Smooth muscle cell of trachea (primary cell): ENCODE measurements at places on chromosomes 1 and 21. TPM values are rescaled to one million over a fixed set of nuclear protein-coding genes. Genes with fewer than 3 reads are reported as not detected.

Gene ATP6V0B
- 55.9 and 56.7 TPM in 2 replicates for total RNA-seq

Gene SYPL2
- total RNA-seq = 0.29 and 1.2 TPM in 2 replicates

Gene NUP210L
- total RNA-seq = 0.15 and 0.17 TPM in 2 replicates

Gene GUCA2A
- not detected in 2 replicates for total RNA-seq

Gene F3
- 3.8 and 28.9 TPM in 2 replicates for total RNA-seq

Gene FALEC
- 1.5 TPM in 1 of 2 replicates, not detected in the other for total RNA-seq

Gene CYP4Z1
- not detected in 2 replicates for total RNA-seq

Gene HSD11B1
- total RNA-seq = 22.5 and 28.8 TPM in 2 replicates

Gene MAB21L3
- total RNA-seq = 0.66 TPM in 1 of 2 replicates, not detected in the other

Gene IL22RA1
- 0.15 and 0.17 TPM in 2 replicates for total RNA-seq

Gene RGS7
- 1.9 and 2.5 TPM in 2 replicates for total RNA-seq

Gene FCER1G
- total RNA-seq = 0.58 TPM in 1 of 2 replicates, not detected in the other

Gene COL11A1
- total RNA-seq = 2.5 and 3.3 TPM in 2 replicates

Gene LTN1
- 23.7 and 35.9 TPM in 2 replicates for total RNA-seq

Gene ZSCAN20
- total RNA-seq = 13.1 and 19.8 TPM in 2 replicates

Gene CNKSR1
- 0.17 TPM in 1 of 2 replicates, not detected in the other for total RNA-seq

Gene OR6K3
- under 0.01 TPM in 1 of 2 replicates, not detected in the other for total RNA-seq

Gene PADI2
- total RNA-seq = under 0.01 and 0.15 TPM in 2 replicates

Gene GBP2
- total RNA-seq = 47.7 and 60.5 TPM in 2 replicates

Gene PTPRU
- 14.4 and 42.5 TPM in 2 replicates for total RNA-seq

Gene DMRTA2
- total RNA-seq = 0.15 and 0.50 TPM in 2 replicates

Gene GJA9
- under 0.01 TPM in 1 of 2 replicates, not detected in the other for total RNA-seq

Gene GABPB2
- total RNA-seq = 14.0 and 23.7 TPM in 2 replicates

Gene DENND2C
- total RNA-seq = 4.1 and 4.4 TPM in 2 replicates

Gene ZNF695
- total RNA-seq = 1.7 and 2.0 TPM in 2 replicates

Gene NUDT4B
- 8.3 and 17.0 TPM in 2 replicates for total RNA-seq

Gene ACTL8
- 0.15 TPM in 1 of 2 replicates, not detected in the other for total RNA-seq

Gene PEF1
- 73.9 and 85.7 TPM in 2 replicates for total RNA-seq

Gene TINAGL1
- 0.99 and 1.7 TPM in 2 replicates for total RNA-seq

Gene FOXO6
- not detected in 2 replicates for total RNA-seq

Gene AKIRIN1
- total RNA-seq = 25.6 and 52.6 TPM in 2 replicates

Gene RGS8
- under 0.01 TPM in 1 of 2 replicates, not detected in the other for total RNA-seq

Gene CFHR3
- not detected in 2 replicates for total RNA-seq

Gene PTPRC
- under 0.01 TPM in 1 of 2 replicates, not detected in the other for total RNA-seq

Gene SPTA1
- total RNA-seq = under 0.01 TPM in 2 replicates

Gene RCC1
- 32.4 and 55.4 TPM in 2 replicates for total RNA-seq
